A549 treated with Hydrocortisone at 1 μM for 4 hours (cell line): ENCODE measurements at places on chromosomes 7 and 10. TPM values are rescaled to one million over a fixed set of nuclear protein-coding genes. Genes with fewer than 3 reads are reported as not detected.

Gene SGMS1
- 43.7 to 62.1 TPM (median 53.1 TPM) in 5 replicates for total RNA-seq

Gene RARRES2
- not detected in 5 replicates for total RNA-seq

Gene CALHM1
- not detected in 5 replicates for total RNA-seq

Gene ANXA11
- total RNA-seq, result 140 to 219 TPM (median 210 TPM) in 5 replicates

Gene TMEM209
- 11.2 to 18.8 TPM (median 13.7 TPM) in 5 replicates for total RNA-seq

Gene FBXO24
- total RNA-seq, result 0.07 to 0.35 TPM (median 0.28 TPM) in 5 replicates

Gene UTF1
- 0.10 TPM in 1 of 5 replicates, not detected in the others for total RNA-seq

Gene UCMA
- total RNA-seq, result not detected in 5 replicates

Gene HOXA7
- 4.2 to 5.2 TPM (median 4.8 TPM) in 5 replicates for total RNA-seq

Gene CDH23
- 1.9 to 3.1 TPM (median 2.2 TPM) in 5 replicates for total RNA-seq

Gene OR6B1
- not detected in 5 replicates for total RNA-seq

Gene SLC16A12
- 0.43 to 0.89 TPM (median 0.55 TPM) in 5 replicates for total RNA-seq

Gene TMEM178B
- 1.2 to 2.1 TPM (median 1.5 TPM) in 5 replicates for total RNA-seq

Gene TMEM213
- total RNA-seq, result not detected in 5 replicates

Gene RGR
- not detected in 5 replicates for total RNA-seq

Gene FAM237B
- 0.02 to 0.06 TPM (median 0.03 TPM) in 4 of 5 replicates, not detected in the other for total RNA-seq

Gene RBP4
- total RNA-seq, result 5.0 to 10.5 TPM (median 9.5 TPM) in 5 replicates
